Stimulated activated CD4-positive, alpha-beta T cell treated with anti-CD3 and anti-CD28 coated beads, Interleukin-2, amount 100 ng/mL, for 24 hours (primary cell): ENCODE measurements at places on chromosomes 12 and 14.
A peak's percentile ranks its signal among the peaks of the same experiment; 100 is the strongest.

GRCh38 chr14:24693353-24693737 lies 59.4 kb upstream of the GZMB start:
- DNase-seq = no peak

DNA sequence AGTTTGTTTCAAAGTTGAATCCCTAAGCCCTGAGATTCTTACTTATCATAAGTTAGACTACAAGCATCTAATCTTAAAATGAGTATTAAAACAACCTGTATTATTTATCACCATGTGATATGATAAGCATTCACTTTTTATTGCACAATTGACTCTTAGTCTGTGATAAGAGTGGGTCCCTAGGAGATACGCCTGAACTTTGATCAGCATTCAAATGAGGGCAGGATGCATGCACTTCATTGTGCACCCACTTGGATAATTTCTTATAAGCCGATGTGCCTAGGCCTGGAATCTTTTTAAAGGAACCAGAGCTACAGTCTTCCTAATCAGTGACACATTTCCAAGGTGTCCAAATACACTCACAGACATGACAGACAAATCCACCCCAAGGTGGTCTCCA lies 31.4 kb upstream of the SPTLC2 start:
- no peak for DNase-seq

DNA sequence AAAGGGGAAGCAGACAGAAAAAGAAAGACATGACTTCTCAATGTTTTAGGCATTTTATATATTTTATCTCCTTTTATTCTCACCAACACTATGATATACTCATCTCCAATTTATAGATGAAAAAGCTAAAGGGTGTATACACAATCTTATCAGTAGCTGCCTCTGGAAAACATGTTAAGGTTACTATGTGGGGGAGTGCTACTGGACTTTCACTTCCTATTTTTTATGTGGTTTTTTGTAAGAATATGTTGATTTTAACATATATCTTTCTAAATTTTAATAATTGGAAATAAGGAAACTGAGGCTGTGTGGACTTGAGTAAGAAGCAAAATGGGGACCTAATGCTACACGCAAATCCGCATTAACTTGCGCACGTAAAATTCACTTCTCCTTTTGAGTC lies 99.6 kb upstream of the PDE3A start:
- no peak for DNase-seq

DNA sequence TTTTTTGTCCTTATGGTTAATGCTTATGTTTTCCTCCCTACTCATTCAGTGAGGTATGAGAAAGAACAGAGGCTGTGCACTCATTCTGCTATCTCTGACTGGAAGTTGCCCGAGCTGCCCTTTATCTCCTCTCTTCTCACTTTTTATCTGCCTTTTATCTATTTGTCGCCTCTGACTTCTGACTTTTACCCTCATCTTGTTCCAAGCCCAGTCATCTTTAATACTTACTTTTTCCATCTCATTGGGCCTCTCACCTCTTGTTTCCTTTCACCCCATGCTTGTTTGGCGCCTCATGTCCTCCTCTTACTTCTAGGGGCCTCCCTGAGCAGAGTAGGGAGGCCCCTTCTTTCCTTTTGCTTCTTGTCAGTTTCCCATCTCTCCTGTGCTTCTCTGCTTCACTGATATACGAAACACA lies 50.7 kb downstream of the DIP2B start:
- DNase-seq = peak; percentile 36

DNA sequence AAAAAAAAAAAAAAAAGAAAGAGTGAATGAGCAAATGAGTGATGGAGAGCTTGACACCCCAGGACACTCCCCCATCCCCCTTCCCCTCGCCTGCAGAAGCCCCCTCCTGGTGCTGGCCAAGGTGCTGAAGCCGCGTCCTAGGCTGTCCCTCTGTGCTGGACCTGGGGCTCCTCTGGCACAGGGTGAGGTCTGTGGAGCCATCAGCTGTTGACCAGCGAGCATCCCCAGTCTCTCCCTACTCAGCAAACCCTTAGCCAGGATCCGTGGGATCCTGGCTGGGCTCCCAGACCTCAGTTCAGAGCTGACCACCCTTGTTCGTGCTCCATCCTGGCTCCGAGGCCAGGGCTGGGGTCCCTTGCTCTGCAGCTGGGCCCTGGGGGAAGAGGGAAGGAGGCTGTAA lies 5.4 kb upstream of the KIF26A start:
- DNase-seq = no peak

GRCh38 chr12:31309279-31309678 lies 16.7 kb downstream of the SINHCAF start:
- no peak for DNase-seq

DNA sequence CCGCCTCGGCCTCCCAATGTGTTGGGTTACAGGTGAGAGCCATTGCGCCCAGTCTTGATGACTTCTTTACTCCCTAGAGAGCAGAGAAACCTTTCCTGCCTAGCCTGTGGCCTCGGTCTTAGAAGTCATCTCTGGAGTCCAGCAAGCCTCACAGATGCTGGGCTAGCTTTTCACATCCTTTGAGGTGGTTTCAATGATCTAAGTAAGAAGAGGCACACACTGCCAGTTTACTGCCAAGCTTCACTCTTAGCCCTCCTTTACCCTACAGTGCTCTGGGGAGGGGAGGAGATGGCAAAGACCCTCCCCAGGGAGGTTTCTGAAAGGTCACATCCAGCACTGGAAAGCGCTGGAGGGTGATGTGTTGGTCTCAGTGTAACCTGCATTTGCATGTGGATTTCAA lies 304.8 kb downstream of the PCNX1 start:
- DNase-seq = no peak

- no peak for DNase-seq
These were observed 39.5 kb upstream of the RIN3 start for GRCh38 chr14:92473969-92474535.

- no peak for DNase-seq
These were observed 47.9 kb upstream of the PTGDR start for GRCh38 chr14:52219488-52220084.

DNA sequence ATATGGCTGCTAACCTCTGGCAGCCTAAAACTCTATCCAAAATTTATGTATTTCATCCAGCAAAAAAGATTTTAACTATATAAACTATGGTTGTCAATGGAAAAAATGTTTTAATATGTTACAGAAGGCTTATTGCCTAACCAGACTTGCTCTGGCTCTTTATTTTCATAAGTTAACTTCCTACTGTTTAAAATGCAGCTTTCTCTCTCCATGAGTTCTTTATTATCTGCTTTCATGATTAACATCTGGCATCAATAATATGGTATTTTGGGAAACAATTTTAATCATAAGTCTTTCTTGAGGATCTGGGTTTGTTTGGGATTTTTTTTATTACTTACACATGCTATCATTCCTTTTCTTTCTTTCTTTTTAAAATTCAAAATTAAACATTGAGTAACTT lies 20.5 kb downstream of the KERA start:
- no peak for DNase-seq

DNA sequence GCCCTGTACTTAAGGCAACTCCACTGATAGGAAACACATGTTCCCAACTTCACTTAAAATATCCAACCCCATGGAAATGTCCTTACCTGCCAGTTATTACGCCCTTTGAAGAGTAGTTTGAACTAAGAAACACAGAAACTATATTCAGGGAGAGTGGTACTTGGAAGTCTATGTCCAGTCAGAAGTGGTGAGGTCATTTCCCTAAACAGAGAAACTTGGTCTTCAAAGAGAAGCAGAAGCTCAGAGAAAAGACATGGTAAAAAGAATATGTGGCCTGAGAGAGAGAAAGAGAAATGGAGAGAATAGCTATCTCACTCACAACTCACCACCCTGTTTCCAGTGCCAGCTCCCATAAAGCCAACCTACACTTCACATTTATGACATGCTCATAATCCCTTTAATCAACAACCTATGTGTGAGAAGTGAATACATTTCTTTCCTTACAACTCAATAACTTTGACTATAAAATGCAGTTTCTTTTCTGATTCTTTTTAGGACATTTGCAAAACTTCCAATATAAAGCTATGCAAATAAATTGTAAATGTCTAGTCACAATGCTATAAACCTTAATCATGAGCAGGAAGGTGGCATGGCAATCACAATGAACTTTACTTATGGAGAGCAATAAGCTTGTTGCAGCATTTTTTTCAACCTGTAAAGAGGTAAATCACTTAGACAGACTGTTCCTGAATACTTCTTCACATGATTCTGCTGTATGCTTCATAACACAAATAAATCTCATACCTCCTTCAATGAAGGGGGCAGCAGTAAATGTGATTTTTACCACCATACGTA lies 67.1 kb downstream of the CPNE8 start:
- no peak for DNase-seq

- DNase-seq = no peak
These were observed 64.7 kb upstream of the GNPNAT1 start for GRCh38 chr14:52856139-52856538.

GRCh38 chr14:85186082-85186481 lies 343.9 kb upstream of the FLRT2 start:
- no peak for DNase-seq

DNA sequence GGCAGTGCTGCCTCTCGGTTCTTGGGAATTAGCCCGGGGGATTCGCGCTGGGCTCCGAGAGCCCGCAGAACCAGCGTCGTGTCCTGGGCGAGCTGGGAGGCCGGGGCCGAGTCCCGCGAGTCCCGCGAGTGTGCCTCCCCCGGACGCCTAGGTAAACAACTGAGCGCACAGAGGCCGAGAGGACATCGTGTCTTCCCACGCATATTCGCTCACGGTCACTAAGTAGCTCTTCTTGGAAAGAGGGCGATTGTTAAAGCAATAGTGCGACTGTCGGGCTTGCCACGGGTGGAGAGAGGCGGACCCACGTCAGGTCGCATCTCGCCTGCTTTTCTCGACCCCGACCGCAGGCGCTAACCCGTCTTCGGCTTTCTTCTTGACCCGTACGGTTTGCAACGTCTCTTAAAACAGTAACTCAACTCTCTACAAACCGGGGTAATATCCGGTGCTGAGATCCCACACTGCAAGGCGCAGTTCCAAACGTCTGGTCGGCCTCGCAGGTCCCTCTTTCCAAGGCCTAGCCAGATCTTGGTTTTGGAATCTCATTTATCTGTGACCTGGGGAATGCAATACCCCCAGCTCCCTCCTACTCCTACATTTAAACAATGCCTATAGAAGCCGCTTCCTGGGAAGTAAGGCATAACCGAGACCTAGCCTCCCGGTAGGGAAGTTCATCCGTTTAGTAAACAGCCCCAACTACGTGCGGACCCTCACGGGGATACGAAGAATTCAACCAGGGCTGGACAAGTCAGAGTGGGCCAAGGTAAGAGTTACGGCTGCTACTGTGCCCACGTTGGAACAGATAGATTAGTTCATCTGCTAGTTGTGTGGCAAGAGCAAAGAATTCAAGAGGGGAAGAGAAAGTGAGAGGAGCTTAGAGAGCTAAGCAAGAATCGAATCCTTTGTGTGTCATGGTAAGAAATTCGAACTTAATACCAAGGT lies 736 bp upstream of the PHLDA1 start:
- DNase-seq = no peak

DNA sequence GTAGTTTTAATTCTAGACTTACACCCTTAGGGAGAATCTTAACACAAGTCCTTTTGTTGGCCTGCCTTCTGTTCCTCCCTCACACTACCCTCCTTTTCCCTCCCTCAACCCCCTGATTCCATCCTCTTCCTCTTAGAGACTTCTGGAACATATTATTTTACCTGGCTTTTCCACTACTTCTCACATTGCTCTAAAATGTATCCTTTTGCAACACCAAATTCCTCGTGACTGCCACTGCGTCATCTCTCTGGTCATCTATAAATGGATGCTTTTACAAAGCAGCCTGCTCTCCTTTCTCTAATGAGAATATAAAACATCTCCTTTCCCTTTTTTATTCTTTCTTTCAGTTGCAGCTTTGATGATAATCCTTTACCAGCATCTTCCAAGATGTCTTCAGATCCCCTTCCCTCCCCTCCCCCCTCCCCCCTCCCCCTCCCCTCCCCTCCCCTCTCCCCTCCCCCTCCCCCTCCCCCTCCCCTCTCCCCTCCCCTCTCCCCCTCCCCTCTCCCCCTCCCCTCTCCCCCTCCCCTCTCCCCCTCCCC lies 93.6 kb downstream of the DIP2B start:
- no peak for DNase-seq

- DNase-seq = no peak
These were observed 13.9 kb upstream of the LRTM2 start for GRCh38 chr12:1806301-1807086.

GRCh38 chr12:131280426-131280825 lies 326.7 kb downstream of the ADGRD1 start:
- no peak for DNase-seq

GRCh38 chr12:116870306-116870705 lies 10.9 kb downstream of the HRK start:
- DNase-seq = no peak

- no peak for DNase-seq
These were observed 105.1 kb upstream of the AMIGO2 start for GRCh38 chr12:47184813-47185212.

DNA sequence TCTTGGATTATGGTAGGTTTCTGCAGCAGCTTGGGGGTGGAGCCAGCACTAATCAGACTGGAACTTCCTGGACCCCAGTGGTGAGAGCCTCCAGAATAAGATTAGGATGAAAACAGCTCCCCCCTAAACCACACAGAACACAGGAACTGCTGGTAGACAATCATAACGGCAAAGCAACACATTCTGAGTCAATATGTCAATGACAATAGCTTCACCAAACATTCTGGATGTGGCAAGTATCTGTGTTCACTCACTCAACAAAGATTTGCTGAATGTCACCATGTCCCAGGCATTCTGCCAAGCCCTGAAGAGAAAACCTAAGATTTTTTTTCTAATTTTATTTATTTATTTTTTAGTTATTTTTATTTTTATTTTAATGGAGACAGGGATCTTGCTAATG lies 65.2 kb downstream of the LRRC74A start:
- no peak for DNase-seq

- peak; percentile 17 for DNase-seq
These were observed 2.1 kb downstream of the PLD4 start for GRCh38 chr14:104926619-104927431.

GRCh38 chr12:110694330-110694901 lies 5.5 kb upstream of the HVCN1 start:
- no peak for DNase-seq

DNA sequence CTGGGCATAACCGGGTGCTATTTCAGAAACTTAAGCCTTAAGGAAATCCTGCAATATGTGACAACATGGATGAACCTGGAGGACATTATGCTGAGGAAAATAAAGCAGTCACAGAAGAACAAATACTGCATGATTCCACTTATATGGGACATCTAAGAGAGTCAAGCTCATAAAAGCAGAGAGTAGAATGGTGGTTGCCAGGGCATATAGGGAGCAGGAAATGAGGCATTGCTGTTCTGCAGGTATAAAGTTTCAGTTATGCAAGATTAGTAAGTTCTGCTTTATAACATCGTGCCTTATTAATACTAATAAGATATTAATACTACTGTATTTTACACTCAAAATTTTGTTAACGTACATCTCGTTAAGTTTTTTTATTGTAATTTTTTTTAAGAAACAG lies 124.2 kb upstream of the ATF1 start:
- DNase-seq = no peak
